ENCODE measurements at places on chromosomes 4 and X.

- no peak for DNase-seq
Observed at GRCh38 chr4:109953556-109953955, 40.9 kb downstream of the EGF start.

- DNase-seq, result no peak
Observed at GRCh38 chr4:24988776-24989175, 42.0 kb downstream of the LGI2 start.

DNA sequence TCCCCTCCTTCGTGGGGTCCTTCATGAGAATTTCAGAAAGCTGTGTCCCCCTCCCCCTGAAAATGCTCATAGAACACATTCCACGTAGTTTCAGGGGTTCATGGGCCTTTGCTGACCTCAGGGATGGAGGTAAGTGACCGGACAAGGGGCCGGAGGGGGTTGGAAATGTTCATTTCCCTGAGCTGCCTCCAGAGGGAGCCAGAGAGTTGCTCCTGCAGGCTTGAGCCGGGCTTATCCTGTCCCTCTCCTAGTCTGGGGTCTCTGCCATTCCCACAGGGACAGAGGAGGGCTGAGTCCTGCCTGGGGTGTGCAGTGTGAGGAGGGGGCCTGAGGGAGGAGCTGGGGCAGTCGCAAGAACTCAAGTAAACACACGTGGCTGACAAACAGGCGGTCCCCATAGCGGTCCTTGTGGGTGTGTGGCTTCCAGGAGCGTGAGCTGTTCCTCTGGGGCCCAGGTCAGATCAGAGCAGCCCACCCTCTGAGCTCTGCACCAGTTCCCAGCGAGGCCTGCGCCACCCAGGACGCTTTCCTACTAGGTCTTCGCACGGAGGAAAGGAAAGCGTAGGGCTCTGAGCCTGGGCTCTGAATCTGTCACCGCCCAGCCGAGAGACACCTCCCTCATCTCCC lies 62.5 kb downstream of the WFS1 start:
- DNase-seq, result no peak

GRCh38 chrX:16239211-16239610 lies 71.9 kb downstream of the MAGEB17 start:
- no peak for DNase-seq

DNA sequence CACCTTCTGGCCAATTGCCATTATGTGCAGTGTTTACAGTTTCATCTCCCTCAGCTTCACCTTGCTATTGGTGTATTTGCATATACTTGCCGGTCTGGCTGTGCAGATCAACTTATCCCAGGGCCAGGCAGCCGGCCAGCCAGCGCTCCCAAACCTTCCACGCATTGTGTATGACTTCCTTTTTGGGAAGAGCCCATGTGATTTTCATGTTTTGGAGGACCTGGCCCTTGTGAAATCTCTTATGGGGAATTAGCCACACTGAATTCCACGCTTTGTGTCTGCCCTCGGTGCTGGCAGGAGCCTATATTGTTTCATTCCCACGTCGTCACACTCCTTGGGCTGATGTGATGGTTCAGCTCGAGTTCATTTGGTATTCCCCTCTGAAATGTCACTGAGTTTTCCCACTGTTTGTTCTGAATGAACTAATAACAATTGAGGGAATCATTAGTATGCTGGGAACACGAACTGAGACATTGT lies 6.0 kb upstream of the PDLIM3 start:
- no peak for DNase-seq

All from activated CD4-positive, alpha-beta T cell treated with anti-CD3 and anti-CD28 coated beads, Interleukin-2, amount 50 U/mL, for 1 hour (primary cell).